ENCODE measurements at places on chromosomes 13 and 19.
A peak's percentile ranks its signal among the peaks of the same experiment; 100 is the strongest.

DNA sequence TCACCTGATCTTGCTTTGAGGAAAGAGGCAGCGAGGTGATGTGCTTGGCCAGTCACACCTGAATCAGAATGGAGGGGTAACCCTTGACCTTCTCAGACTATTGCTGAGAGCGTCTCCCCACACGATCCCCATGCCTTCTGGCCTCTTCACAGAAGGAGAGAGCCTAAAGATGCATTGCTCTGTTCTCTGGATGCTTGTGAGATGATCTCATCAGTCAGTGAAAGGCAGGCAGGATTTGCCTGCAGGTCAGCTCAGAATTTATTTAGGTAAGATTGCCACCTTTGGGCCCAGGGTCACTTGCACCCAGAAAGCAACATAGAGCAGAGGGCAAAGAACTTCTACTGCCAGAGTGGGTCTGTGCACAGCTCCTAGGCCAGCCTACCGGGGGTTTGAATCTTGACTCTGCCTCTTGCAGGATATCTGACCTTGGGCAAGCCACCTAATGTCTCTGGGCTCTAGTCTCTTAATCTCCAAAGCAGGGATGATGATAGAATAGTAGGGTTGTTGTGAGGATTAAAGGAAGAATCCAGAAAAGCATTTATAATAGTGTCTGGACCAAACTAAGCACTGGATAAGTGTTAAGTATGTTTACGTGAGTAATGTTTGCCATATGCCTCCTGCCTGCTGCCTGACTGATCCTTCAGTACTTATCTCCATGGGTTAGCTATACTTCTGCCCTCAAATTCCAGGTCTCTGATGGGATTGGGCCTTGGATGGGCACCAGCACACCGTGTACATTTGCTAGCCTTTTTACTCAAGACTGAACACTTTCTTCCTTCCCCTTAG is 8.4 kb upstream of the FLT1 start:
- DNase-seq, result no peak

DNA sequence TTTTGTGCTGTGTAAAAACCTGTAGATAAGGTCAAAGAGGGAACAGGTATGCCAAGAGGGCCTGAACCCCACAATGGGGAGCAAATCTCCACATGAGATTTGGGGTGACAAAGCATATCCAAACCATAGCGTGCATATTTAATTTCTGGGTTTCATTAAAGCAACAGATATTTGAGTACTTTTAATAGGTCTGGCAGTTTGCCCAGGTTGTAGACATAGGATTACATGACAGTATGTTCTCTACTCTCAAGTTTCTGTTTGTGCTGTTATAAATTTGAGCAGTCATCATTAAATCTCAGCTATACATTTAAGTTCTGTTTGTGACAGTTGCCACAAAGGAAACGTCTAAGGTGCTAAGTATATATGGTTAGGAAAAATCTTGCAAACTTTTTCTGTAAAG is 236.4 kb downstream of the ATP8A2 start:
- DNase-seq, result no peak

DNA sequence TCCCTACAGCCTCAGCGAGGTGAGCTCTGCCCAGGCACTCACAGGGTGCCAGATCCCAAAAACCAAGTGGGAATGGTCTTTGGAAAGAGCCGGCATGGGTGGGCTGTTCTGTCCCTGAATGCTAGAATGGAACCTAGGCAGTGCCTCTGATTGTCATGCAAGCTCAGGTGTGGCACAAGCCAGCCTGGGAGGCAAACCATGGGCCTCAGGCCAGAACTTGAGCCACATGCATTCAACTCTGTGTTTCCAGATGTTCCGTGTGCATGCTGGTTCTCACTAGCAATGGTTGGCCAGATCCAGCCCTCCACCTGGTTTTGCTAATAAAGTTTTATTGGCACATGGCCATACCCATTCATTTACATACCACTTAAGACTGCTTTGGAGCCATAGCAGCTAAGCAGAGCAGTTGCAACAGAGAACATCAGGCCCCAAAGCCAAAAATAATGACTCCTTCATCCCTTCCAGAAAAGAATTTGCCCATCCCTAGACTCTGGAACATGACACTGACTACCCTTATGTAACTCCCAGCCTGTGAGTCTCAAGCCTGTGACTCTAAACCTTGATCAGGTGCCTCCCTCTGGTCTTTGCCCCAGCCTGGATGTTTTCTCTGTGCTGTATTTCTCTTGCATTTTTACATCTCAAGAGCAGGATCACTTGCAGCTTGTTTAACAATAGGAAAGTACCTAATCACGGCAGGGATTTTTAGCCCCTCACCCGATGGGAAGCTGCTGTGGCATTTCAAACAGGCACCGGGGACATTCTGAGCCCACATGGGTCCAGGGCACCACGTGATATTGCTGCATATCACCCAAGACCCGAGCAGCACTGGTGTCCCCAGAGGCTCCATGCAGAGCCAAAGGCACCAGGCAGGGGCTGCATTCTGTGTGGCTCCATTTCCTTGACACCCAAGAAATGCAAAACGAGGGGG is 55.4 kb upstream of the USE1 start:
- DNase-seq, result no peak

- DNase-seq, result no peak
These were observed 138.4 kb downstream of the ATP11A start for GRCh38 chr13:112828082-112828699.

- no peak for DNase-seq
These were observed 87.7 kb downstream of the DOCK9 start for GRCh38 chr13:98890186-98890585.

GRCh38 chr13:95754069-95754468 is 77.1 kb downstream of the DNAJC3 start:
- no peak for DNase-seq

GRCh38 chr19:53365899-53366493 is 491 bp downstream of the ZNF525 start:
- peak; percentile 26 for DNase-seq

GRCh38 chr19:20164456-20164855 is 2.6 kb upstream of the ZNF486 start:
- no peak for DNase-seq

DNA sequence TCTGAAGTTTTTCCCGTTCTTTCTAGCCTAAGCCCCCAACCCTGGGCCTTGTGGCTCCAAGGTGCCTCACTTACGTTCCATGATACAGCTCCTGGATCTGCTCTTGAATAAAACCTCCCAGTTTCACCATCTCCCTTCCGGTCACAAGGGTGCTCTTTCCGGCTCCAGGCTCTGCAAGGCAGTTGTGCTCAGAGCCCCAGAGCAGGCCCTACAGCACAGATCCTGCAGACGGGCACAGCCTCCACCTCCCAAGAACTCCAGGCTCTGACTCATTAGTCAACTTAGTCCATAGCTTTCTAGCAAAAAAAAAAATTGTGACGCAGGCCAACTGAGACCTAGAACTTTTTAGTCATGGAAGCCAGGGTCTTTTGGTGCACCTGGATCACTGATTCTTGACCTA is 33.9 kb upstream of the SLC7A10 start:
- DNase-seq, result no peak

- DNase-seq, result no peak
These were observed 1.7 kb downstream of the PDE4A start for GRCh38 chr19:10422046-10422461.

DNA sequence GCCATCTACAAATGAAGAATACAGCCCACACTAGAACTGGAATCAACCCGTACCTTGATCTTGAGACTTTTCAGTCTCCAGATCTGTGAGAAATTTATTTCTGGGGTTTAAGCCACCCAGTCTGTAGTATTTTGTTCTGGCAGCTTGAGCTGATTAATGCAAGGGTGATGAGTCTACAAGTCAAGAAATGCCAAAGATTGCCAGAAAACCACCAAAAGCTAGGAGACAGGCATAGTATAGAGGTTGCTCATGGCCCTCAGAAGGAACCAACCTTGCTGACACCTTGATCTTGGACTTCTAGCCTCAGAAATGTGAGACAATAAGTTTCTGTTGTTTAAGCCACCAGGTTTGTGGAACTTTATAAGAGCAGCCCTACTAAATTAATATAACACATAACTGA is 428.2 kb upstream of the KLF12 start:
- DNase-seq, result no peak

- DNase-seq, result no peak
These were observed 204.4 kb downstream of the MZT1 start for GRCh38 chr13:72523049-72523448.

DNA sequence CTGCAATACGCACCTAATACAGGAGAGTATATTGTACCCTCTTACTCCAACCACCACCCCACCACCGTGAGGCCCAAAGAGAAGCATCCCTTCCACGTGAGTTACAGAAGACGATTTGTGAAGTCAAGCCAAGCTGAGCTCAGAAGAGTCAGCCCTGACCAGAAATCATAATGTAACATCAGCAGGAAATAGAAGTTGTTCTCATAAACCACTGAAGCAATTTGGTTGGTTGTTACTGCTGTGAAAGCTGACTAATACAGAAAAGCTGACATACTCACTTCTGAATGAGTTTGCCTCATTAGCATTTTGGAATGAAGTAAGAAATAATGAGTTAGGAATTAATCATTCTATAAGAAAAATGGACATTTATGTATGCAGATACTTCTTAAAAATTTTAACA is 749.4 kb upstream of the SLC10A2 start:
- no peak for DNase-seq

- no peak for DNase-seq
These were observed 54.8 kb downstream of the CACNA1A start for GRCh38 chr19:13451434-13451995.

- DNase-seq, result no peak
These were observed 50.9 kb downstream of the PEPD start for GRCh38 chr19:33470686-33471085.

DNA sequence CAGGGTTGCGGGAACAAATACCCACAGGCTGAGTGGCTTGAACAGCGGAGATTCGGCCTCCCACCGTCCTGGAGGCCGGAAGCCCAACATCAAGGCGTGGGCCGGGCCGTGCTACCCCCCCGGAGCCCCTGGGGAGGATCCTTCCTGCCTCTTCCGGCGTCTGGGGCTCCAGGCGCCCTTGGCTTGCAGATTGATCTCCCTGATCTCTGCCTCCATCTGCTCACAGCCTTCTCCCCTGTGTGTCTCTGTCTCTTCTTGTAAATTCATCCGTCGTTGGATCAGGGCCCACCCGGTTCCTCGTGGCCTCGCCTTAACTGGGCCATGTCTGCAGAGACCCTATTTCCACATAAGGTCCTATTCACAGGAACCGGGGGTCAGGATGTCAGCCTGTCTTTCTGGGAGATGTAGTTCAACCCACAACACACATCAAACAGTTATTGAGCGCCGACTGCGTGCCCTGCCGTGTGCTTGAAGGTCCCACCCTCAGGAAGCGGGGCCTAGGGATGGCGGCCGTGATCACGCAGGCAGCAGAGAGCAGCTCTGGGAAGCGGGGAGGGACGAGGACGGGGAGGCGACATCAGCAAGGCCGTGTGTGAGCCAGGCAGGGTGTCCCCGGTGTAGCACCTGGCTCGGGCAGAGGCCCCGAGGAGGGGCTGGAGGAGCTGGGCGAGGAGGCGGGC is 21.3 kb downstream of the HCN2 start:
- peak; percentile 53 for DNase-seq

DNA sequence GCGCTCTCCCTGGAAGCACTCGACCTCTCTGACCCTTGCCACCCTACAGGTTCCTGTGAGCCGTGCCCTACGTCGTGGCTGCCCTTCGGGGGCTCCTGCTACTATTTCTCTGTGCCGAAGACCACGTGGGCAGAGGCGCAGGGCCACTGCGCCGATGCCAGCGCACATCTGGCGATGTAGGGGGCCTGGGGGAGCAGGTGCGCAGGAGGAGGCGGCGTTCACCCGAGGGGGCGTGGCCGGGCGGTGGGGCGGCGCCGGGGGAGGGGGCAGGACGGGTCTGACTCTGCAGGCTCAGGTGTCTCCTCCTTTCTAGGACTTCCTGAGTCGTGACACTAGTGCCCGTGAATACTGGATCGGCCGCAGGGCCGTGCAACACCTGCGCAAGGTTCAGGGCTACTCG is 26.4 kb downstream of the CLEC4M start:
- no peak for DNase-seq

GRCh38 chr13:103039183-103039582 is 27.0 kb downstream of the SLC10A2 start:
- no peak for DNase-seq

GRCh38 chr19:42571116-42571515 is 23.6 kb downstream of the CEACAM8 start:
- no peak for DNase-seq

GRCh38 chr13:47252627-47253026 is 355.8 kb upstream of the HTR2A start:
- no peak for DNase-seq

GRCh38 chr19:32406161-32407003 is 812 bp downstream of the DPY19L3 start:
- DNase-seq, result no peak

GRCh38 chr13:39462428-39462827 is 140.6 kb downstream of the LHFPL6 start:
- DNase-seq, result no peak

- no peak for DNase-seq
These were observed 61.6 kb downstream of the CEBPG start for GRCh38 chr19:33434886-33435705.

GRCh38 chr19:1177322-1178114 is 3.5 kb upstream of the SBNO2 start:
- no peak for DNase-seq

DNA sequence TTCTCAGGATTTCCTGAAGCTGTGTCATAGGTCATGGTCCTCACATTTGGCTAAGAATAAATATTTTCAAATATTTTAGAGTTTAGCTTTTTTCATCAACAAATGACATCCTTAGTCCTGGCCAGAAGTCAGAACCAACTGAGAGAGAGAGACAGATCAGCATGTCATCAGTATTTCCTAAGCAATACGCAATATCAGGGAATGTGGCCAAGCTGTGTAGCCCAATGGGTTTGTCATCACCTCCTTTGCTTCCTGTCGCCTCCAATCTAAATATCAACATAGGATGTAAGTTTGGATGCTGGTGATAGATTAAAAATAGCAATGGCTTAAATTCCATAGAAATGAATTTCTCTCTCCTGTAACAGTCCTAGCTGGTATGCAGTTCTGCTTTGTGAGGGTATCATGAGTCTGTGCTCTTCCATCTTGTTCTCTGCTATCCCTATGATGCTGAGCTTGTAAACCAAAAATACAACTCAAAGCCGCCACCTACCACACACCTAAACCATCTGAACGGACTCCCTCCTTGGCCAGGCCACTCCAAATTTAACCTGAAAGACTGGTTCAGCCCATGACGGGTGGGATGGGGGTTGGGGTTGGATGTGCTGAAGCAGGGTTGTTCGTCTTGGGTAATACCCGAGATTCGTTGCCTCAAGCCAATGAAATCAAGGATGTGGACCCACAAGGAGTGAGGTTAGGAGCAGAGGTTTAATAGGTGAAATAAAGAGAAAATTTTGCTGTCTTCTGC is 10.0 kb upstream of the IGSF23 start:
- DNase-seq, result no peak

DNA sequence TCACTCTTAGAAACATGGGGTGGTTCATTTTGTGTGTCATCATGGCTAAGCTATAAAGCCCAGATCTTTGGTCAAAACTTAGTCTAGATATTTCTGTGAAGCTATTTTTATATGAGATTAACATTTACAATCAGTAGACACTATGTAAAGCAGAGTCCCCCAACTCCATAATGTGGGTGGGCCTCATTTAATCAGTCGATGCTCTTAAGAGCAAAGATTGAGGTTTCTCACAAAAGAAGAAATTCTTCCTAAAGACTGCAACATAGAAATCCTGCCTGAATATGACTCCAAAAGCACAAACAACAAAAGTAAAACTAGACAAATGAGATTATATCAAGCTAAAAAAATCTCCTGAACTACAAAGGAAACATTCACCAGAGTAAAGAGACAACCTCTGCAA is 642.2 kb downstream of the DIAPH3 start:
- DNase-seq, result no peak

- no peak for DNase-seq
These were observed 41.8 kb downstream of the BICRA start for GRCh38 chr19:47650700-47651099.

Data from NCI-H1436 (cell line).